ENCODE measurements at places on chromosomes 6 and 20. TPM values are rescaled to one million over a fixed set of nuclear protein-coding genes. Genes with fewer than 3 reads are reported as not detected.

SNAP25 gene
- total RNA-seq: 10.9 TPM

OLIG3 gene
- total RNA-seq: not detected

MOG gene
- total RNA-seq: not detected

FAM83C gene
- total RNA-seq: not detected

NFKBIE gene
- total RNA-seq: 68.6 TPM

ZC3H12D gene
- 2.6 TPM for total RNA-seq

ZNF133 gene
- total RNA-seq: 22.7 TPM

NOTCH4 gene
- 48.1 TPM for total RNA-seq

TINAG gene
- 0.26 TPM for total RNA-seq

SLPI gene
- 34.0 TPM for total RNA-seq

Data from body of pancreas (tissue), 4 donors.